ENCODE measurements at places on chromosomes 3 and 15.
A peak's percentile ranks its signal among the peaks of the same experiment; 100 is the strongest.

GRCh38 chr3:112350018-112350810 is 17.3 kb downstream of the CD200 start:
- no peak for DNase-seq

- no peak for DNase-seq
Observed at GRCh38 chr3:101036213-101036618, 43.0 kb upstream of the ABI3BP start.

GRCh38 chr3:138068579-138069174 is 46.7 kb downstream of the DZIP1L start:
- DNase-seq: peak; percentile 68

DNA sequence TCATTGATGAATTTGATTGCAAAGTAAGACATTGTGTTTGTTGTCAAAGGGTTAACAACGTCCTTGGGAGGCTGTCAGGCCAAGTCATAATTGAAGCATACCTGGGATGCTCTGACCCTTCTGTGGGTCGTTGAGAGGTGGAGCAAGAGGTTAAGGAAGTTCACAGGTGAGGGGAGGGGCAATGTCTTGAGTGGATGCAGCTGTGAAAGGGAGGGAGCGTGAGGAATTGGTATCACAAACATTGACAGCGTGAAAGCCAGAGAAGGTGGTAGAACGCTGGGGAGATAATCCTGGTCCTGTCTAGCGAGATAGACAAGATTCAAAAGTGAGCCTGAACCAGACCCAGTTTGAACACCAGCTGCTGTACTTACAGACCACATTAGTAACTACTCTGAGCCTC is 79.4 kb downstream of the HES1 start:
- no peak for DNase-seq

GRCh38 chr3:143763564-143764162 is 84.6 kb downstream of the SLC9A9 start:
- peak; percentile 6 for DNase-seq

GRCh38 chr15:76169018-76169417 is 109.2 kb downstream of the TMEM266 start:
- DNase-seq: no peak

DNA sequence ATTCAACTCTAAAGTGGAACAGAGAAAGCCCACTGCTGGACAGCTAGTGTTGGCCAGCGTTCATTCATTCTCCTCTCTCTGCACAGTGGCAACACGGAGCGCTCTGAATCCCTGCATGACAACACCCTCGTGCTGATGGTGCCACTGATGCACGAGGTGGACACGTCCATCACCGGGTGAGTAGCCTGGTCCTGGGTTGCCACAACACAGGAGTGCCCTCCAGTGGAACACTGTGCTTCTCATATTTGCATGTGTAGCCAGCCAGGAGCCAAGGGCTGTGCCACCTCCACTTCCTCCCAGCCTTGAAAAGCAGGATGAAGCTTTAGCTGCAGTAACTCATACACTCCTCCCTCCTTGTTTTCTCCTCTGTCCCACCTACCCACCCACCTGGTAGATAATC is 120.0 kb upstream of the CTDSPL start:
- no peak for DNase-seq

- no peak for DNase-seq
Observed at GRCh38 chr3:113088616-113089015, 97.8 kb downstream of the GTPBP8 start.

DNA sequence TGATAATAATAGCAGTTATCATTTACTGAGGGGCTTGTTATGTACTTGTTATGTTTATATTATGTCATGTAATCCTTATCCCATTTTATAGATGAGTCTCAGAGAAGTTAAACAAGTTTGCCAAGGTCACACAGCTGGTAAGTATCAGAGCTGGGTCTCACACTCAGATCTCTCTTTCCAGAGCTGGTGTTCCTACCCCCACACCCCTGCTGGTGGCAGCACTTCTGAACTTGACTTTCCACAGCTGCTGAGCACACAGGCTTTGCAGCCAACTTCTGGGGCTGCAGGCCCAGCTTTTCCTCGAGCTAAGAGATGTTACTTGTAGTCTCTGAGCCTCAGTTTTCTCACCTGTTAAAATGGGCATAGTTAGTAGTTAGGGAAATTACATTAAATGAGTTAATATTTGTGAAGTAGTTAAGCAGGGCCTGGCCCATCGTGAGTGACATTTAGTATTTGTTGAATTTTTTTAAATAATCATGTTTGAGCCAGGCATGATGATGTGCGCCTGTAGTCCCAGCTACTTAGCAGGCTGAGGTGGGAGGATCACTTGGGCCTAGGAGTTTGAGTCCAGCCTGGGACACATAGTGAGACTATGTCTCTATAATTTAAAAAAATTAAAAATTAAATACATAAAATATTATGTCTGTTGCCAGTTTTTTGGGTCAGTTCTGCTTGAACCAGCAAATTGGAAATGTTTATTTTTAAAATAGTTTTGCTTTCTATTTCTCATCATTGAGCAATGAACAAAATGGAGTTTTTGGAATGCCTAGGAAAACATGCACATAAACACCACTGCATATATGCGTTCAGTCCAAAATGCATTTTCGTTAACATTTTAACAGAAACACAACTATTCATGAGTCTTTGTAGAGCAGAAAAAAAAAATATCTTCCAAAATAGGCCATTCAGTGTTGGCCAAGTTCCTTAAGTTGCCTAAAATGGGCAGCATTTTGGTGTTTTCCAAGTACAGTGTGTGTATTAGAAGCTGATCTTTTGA is 87.3 kb downstream of the SMAD6 start:
- DNase-seq: no peak

- no peak for DNase-seq
Observed at GRCh38 chr15:72535911-72536310, 61.8 kb downstream of the ARIH1 start.

GRCh38 chr3:44952689-44953088 is 23.3 kb downstream of the ZDHHC3 start:
- no peak for DNase-seq

DNA sequence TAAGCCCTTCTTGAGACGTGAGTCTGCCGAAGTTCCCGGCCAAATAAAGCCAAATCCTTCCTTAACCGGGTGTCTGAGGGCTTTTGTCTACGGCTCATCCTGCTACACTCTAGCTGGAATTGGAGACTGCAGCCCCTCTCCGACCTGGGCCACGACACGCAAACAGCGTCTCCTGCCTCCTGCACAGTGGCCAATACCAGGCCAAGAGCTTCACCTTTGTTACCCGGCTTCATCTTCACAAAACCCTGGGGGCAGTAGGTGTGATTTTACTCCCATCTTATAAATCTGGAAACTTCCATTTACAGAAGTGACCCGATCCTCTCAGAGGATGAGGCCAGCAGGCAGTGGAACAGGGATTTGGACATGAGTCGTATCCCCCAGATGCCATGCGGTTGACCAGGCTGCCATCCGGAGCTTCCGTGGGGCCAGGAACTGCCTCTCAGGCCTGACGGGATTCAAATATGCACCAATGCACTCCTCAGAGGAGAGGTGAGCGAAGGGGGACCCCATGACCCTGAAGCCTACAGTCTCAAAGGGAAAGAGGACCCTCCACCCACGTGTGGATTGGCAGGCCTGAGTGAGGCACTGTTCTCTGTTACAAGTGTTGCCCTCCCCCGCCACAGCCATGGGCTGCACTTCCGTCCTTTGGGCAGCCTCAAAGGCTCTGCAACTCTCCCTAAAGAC is 53.2 kb upstream of the KLF13 start:
- DNase-seq: no peak

DNA sequence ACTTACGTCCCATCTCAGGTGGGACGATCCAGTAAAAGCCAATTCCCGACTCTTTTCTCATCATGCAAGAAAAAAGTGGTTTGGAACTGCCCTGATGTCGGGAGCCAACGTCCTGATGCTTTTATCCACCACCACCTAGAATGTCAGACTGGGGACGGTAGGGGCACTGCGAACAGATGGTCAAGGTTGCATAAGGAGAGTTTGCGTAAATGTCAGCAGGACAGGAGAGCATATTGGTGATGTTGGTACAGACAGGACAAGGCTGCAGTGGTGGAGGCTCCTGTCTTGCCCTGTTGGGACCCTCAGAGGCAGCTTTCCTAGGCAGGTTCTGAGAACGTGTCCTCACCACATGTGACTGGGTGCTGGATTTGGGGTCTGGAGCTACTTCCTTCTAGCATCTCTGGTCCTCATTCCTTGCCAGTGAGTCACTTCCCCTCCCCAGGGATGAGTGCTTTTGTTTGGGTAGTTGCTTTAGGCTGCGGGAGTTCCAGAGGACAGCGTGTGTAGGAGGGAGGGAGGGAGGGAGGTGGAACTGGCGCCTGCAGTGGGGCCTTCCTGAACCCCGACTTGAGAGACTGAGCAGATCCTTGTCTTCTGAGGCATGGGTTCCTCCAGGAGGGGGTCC is 21.0 kb downstream of the THSD4 start:
- DNase-seq: no peak

DNA sequence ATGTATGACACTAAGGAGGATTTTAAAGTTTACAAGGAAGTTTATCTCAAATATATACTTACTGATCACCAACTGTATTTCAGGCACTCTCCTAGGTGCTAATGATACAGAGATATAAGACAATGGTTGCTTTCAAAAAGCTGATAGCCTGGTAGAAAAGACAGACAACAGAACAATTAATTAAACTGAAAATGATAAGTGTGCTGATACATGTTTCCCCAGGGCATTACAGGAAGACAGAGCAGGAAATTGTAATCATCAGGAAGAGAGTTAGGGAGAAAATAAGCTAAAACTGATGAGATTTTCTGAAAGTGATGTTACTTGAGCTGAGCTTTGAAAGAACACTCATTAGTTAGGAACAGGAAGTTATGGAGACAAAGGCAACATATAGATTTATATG is 229.7 kb downstream of the RSRC1 start:
- no peak for DNase-seq

DNA sequence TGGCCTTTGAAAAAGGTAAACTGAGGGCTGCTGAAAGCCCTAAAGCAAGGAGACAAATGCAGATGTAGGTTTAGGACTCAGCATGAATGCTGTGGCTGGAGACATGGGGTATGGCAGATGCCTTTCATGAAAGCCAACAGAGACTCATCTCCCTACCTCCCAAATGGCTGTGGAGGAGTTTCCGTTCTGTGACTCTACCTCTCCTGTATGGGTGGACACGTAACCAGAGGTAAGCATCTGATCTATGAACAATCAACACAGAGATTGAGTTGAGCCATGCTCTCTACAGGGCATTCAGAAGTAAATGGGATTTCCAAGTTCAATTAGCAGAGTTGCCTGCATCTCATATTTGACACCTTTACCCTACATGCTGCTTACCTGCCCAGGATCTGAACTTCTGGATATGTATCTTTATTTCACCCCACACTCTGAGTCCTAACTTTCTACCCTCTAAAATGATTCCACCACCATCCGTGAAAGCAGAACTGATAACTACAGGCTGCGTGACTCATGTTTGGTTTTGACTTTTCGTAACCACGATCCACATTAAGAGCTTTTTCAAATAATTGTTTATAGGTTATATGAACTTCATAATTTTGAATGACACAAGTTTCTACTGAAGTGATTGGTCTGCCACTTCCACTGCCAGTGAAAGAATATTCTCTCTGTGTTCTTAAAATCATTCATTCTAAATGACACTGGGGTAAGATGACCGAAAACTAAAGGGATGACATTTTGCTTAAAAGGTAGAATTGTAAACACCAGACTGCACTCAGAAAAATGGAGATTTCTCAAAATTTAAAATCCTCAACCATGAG is 1058.7 kb downstream of the FHIT start:
- no peak for DNase-seq

DNA sequence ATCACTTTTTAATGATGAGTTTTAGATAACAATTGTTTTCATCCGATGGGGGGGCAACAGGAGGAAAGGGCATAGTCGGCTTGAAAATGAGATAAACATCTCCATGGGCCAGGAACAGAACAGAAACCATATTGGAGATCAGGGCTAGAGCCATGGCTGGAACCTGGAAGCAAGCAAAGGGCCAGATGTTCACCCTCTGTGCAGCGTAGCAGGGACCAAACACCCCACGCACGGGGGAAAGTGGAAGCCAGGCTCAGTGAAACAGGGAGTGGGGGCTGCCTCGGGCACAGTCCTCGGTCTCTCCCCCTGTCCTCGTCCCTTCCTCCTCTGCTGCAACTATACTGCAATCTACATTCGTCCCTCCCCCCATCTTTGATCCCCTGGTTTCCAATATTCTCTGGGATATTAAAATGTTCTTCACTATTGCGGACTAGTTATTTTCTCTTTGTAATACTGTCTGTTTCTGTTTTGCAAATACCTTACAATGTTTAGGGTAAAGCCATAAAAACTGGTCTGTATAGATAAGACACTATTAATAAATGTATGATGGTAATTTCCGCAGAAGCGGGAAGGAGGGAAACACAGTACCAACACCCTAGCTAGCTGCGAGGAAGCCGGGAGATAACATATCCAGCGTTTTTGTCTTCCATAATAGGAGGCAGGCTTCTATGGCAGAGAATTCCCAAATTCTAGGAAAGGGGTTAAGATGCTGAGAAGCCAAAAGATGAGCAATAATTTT is 121.5 kb downstream of the XXYLT1 start:
- DNase-seq: no peak

DNA sequence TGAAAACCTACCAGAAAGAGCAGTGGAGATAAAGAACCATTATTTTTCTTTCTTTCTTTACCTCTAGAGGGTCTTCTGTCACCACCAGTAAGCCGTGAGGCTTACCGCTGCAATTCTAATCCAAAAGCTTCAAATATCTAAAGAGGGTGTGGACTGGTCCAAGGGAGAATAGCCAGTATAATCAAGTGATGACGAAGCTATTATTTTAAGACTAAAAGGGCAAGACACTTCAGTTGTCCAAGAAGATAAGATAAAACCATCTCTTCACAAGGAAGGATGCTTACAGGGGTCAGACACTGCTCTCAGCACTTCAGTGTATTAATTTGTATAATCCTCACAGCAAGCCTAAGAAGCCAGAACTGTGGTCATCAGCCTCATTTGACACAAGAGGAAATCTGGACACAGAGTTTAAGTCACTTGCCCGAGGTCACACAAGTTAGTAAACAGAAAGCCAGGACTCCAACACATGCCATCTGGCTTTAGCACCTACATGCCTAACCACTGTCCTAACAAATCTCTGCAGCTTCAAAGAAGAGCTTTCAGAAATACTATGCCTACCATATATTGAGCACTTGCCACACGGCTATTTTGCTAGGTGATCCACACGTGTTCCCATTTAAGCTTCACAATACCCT is 14.6 kb downstream of the HDC start:
- DNase-seq: no peak

DNA sequence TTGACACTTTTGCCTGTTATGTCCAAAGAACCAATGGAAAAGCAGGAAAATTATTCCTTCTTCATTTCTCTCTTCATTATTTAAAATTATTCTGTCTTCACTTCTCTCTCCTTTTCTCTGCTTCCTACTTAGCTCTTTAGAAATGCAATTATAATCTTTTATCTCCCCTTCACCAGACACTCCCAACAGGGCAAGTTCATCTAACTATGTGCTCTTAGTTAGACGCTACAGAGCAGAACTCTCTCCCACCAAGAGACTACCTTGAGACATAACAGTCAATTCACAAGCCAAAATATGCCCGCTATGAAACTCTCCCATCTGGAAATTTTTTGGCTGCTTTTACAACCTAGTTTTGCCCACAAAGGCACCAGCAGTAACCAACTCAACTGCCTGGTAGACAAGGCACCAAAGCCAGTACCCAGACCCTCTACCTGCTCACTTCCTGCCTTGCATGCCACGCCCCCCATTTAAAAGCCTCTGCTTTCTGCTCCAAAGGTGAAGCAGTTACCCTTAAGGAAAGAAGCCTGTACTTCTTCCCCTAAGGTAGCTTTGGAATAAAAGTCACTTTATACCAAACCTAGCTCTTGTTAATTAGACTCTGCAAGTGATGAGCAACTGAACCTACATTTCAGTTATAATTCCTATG is 28.1 kb downstream of the CCRL2 start:
- DNase-seq: no peak

- DNase-seq: no peak
Observed at GRCh38 chr3:17938313-17938712, 195.9 kb upstream of the TBC1D5 start.
